Fibroblast of skin of right biceps (primary cell): ENCODE measurements at places on chromosomes 6 and 20.

DNA sequence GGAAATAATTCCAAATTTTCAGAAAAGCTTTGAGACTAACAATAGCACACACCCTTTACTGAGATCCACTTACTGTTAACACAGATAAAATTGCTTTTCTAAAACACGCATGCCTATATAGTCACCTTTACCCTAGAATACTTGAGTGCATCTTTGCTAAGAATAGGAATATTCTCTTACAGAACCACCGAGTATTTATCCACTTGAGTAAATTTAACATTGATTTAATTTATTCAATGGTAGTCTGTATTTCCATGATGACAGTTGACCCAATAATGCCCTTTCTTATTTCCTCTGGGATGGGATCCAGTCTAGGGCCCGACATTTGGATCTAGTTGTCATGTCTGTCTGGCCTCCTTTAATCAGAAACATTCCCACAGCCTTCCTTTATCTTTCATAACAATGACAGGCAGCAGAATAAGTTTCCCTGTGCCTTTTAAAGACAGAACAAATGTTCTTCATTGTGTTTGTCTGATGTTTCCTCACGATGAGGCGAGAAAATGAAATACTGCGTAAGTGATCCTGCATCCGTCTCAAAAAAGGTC, 56.6 kb upstream of the ERVFRD-1 start:
- no peak for DNase-seq

- DNase-seq = peak; percentile 47
These were observed 102.1 kb upstream of the PHACTR1 start for GRCh38 chr6:12614456-12614855.

DNA sequence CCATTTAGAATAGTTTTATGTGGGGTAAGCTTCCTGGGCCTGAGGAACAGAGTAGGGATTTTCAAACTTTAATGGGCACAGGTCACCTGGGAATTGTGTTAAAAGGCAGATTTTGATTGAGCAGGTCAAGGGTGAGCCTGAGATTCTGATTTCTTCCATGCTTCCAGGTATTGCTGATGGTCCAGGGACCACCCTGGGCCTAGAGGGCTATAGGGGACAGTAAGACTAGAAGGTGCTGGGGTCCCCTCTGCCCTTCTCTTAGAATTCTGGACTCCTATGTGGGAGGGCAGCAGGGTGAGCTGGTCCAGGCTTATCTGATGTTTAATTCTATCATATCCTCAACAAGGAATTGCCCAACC, 2.6 kb downstream of the DDR1 start:
- DNase-seq = no peak

DNA sequence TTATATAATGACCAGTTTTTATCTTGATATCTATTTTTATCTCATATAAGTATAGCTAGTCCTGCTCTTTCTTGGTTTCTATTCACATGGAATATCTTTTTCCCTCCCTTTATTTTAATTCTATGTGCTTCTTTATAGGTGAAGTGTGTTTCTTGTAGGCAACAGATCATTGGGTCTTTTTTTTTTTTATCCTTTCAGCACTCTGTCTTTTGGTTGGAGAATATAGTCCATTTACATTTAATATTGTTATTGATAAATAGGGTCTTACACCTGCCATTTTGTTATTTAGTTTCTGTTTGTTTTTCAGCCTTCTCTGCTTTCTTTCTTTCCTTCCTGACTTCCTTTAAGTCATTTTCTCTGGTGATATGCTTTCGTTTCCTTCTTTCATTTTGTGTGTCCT, 22.2 kb upstream of the LAMA2 start:
- DNase-seq = no peak

GRCh38 chr20:35837577-35838195, 65.9 kb downstream of the PHF20 start:
- DNase-seq = no peak

- DNase-seq = peak; percentile 75
These were observed 198.5 kb downstream of the C6orf118 start for GRCh38 chr6:165110860-165111259.

- peak; percentile 97 for DNase-seq
These were observed 187.8 kb downstream of the SASH1 start for GRCh38 chr6:148530394-148530953.

DNA sequence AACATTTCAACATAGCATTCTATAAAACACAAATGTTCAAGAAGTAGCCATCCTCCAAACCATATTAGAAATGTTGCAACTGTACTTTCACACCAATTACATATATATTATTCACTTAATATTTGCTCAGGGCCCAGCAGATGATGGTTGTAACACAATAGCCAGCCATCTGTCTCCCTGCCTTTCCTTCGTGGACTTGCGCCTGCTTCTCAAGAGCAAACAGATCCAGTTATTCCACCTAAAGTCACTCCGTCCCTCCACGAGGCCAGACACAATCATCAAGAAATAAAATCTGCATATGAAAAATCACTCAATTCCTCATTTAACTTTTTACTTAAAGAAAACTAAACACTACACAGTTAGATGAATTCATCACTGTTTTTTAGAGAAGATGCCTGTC, 160.4 kb downstream of the RALGAPA2 start:
- no peak for DNase-seq

GRCh38 chr6:63259153-63259552, 47.9 kb downstream of the FKBP1C start:
- no peak for DNase-seq

DNA sequence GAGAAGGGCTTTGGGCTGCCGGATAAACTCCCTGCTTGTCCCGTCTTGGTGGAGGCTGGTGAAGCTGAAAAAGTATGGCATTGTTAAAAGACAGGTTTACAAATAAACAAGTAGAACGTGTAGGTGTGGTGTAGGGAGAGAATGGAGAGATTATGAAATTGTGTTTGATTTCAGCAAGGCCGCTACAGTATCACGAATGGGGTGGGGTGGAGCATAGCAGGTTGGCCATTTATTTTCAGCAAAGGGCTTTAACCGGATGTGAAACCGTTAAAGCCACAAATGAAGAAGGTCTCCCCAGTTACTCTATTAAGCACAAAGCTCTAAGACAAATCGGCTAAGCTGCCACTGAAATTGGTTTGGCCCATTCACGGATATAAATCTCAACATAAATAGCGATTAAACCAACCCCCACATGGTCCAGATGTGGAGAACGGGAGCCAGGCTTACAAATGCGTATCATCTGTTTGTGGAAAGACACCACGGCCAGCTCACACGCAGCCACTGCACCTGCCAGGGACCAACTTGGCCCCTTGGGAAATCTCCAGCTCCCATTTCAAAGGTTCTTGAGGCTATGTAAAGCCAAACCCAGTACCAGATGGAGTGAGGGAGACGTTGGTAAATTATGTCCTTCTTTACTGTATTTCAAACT, 94.0 kb downstream of the ZMYND8 start:
- no peak for DNase-seq

DNA sequence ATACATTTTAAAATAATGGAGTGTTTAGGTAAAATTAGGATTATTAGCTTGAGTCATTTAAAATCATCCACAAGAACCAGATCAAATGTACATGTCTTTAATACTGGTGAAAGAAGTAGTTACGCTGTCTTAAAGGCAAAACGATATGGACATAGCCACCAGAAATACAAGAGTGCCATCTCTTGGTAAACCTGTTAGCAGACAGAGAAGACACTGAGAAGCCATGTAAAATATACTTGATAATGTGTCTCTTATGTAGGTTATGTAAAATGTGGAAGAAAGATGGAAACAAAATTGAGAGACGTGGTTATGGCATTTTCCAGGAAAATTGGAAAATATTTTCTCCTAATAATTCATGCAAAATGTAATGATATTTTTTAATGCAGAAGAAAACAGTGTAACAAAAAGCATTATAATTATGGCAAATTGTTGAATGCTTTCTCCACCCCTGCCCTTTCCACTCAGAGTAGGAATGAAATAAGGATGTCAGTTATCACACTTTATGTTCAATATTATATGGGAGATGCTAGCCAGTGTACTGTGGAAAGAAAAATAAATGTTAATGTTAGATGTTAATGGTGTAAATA, 12.2 kb upstream of the SLC17A2 start:
- DNase-seq = peak; percentile 26

DNA sequence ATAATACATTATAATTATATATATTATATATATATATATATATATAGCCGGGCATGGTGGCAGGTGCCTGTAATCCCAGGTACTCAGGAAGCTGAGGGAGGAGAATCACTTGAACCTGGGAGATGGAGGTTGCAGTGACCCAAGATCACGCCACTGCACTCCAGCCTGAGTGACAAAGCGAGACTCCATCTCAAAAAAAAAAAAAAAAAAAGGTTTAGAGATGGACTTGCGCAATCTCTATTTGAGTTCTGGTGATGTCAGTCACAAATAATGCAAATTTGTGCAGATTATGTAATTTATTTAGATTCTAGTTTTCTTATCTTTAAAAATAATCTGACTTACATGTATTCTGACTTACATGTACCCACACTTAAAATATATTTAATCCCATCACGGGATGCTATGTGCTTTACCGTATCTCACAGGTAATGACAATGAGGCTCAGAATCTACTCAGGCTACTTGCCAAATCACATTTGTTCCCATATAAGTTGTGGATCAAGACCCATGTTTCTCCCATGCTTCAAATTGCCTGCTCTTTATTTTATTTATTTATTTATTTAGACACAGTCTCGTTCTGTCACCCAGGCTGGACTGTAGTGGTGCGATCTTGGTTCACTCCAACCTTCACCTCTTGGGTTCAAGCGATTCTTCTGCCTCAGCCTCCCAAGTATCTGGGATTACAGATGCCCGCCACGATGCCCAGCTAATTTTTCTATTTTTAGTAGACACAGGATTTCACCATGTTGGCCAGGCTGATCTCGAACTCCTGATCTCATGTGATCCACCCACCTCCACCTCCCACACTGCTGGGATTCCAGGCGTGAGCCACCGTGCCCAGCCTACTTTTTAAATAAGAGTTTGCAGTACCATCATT, 7.6 kb upstream of the UST start:
- no peak for DNase-seq

GRCh38 chr20:62799036-62799435, 2.8 kb downstream of the MRGBP start:
- no peak for DNase-seq

DNA sequence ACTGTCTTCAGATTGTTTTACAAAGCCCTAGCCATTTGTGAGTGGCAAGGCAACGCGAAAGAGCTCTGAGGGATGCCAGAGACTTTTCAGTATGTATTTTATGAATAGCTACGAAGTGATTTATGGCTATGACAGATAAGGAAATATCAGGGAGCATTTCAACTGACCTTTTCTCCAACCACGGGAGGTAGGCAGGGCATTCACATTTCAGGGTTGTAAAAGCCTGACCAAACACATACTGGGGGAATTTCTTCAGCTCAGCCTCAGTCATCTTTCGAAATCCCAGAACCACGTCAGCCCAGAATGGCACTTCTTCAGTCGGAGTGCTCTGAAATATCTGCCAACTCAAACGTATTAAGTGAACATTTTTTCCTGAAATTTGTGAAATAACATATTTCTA, 10.8 kb downstream of the DDO start:
- no peak for DNase-seq

- no peak for DNase-seq
These were observed 172.3 kb downstream of the TRIM27 start for GRCh38 chr6:28751514-28751913.

- no peak for DNase-seq
These were observed 11.2 kb downstream of the ZCCHC3 start for GRCh38 chr20:308427-309038.

DNA sequence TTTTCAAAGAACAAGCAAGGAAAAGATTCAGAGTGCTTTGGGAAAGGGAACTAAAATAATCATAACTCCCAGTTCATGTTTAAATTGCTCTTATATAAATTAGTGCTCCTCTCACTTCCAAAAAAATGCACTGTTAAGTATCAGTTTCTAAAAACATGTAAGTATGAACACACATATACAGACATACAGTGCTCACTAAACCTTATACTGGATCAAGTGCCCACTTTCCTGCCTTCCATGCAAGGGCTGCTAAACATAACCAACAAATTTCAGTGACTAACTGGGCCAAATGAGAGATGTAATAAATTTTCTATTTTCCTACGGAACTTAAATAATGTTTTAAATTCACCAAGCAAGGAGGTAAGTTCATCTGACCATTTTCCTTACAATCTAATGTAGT, 6.4 kb downstream of the TFAP2A start:
- no peak for DNase-seq

GRCh38 chr6:85465762-85466161, 15.9 kb downstream of the NT5E start:
- DNase-seq = no peak

DNA sequence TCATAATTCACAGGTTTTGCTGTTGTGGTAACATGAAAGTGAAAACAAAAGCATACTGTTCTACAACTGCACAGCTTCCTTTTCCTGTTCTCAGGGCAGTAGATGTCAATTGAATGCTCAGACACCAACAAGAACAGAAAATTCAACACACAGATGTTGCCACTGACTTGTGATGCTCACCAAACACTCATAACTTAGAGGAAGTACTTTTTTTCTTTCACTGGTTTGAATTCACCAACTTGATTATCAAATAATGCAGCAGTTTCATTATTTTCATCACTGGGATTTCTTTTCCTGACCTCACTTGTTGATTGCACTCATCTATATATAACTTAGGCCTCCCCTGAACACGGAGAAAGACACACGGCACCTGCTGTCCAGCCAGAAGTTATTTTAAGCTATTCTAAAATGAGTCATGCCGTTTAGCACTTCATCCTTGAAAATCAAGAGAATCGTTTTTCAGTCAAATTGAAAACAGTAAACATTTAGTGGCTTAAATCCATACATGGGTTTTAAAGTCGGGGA, 949 bp downstream of the TXLNB start:
- peak; percentile 27 for DNase-seq

- DNase-seq = peak; percentile 34
These were observed 16.1 kb downstream of the PLA2G7 start for GRCh38 chr6:46719099-46719498.

DNA sequence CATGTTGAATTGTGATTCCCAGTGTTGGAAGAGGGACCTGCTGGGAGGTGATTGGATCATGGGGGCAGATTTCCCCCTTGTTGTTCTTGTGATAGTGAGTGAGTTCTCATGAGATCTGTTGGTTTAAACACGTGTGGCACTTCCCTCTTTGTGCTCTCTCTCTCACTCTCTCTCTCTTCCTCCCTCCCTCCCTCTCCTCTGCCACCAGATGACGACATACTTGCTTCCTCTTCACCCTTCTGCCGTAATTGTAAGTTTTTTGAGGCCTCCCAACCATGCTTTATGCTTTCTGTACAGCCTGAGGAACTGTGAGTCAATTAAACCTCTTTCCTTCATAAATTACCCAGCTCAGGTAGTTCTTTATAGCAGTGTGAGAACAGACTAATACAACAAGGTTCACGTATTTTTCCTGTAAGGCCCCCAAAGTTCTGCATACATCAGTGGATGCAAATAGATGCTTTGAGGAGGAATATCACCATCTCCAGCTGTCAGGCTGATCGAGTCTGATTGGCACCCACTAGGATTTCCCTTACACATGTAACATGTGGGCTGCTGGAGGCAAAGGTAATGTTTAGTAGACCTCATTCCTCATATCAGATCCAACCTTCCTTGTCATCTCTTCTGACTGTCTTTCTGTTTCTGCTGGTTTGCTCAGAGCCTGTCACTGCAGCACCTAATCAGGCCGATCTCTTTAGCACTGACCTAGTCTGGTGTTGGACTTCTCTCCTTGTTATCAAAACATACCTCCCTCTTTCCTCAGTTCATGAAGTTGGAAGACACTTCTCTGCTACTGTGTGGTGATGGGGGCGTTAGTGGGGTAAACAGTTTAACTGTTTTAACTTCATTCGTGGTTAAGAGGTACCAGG, 54.3 kb upstream of the BACH2 start:
- peak; percentile 15 for DNase-seq
